Small intestine (tissue), 16 donors: ENCODE measurements at places on chromosomes 7 and 10.

DNA sequence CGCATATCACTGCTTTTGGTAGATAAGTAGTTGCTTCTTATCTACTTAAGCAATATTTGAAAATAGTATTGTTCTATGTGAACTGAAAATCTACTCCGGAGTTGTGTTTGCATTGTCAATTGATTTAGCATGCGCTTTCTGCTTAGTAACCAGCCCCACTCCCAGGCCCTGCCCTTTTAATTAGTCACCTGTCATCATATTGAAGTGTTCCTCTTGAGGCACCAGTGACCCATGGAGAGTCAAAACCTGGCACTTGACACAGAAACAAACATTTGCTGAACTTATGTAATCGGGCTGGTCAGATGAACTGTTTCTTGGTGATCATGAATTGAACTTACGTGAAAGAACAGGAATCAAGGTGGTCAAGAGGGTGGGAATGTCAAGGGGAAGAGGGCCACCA, 27.8 kb upstream of the CDHR3 start:
- no peak for DNase-seq

- DNase-seq, result no peak
Observed at GRCh38 chr7:2023877-2024566, 208.7 kb downstream of the MAD1L1 start.

GRCh38 chr10:17109475-17110207, 20.0 kb downstream of the CUBN start:
- DNase-seq, result no peak

DNA sequence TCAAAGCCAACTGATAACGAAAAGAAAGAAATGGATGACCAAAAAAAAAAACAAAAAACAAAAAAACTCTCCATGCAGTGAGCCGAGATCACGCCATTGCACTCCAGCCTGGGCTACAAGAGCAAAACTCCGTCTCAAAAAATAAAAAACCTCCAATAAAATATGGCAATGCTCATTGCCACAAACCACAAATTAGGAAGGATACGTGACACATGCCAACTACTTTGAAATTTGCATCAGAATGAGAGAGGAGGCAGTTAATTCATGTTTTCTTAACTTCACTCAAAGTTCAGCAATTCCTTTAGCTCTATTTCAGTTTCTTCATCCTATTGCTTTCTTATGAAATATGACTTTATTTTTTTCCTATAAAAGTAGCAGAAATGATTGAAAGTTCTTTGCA, 398.1 kb upstream of the C7orf33 start:
- no peak for DNase-seq

GRCh38 chr7:157291404-157292080, 45.3 kb upstream of the DNAJB6 start:
- DNase-seq, result no peak

DNA sequence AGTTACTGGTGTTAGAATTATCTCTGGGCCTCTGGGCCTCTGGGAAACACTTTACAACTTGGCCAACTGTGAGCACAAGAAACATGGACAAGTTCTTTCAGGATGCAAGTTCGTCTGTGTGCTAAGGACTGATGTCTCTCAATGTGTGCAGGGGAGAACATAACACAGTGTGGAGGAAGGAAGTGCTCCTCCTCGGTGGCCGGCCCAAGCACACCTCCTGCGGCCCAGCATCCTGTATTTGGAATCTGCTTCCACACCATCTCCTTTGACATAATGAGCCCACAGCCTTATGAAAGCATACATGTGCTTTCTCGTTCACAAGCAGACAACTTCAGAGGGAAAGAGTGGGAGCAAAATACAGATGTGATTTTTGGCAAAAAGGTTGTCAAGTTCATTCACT, 59.0 kb downstream of the MTPN start:
- DNase-seq, result no peak

DNA sequence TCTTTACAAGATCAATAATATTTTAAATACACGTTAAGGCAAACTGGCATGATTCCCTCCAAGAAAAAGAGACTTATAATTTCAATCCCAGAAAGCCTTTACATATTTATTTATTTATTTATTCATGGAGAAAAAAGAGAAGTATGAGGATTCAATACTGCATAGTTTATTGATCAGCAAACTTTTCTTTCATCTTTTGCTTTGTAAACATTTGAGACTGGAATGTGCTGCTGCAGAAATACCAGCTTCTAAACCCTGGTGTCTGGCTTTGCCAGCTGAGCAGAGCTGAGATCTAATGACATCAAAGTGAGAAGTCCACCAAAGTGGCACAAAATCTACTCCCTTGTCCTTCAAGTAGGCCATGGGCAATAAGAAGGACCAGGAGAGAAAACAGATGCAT, 93.7 kb upstream of the STK17A start:
- DNase-seq, result no peak

DNA sequence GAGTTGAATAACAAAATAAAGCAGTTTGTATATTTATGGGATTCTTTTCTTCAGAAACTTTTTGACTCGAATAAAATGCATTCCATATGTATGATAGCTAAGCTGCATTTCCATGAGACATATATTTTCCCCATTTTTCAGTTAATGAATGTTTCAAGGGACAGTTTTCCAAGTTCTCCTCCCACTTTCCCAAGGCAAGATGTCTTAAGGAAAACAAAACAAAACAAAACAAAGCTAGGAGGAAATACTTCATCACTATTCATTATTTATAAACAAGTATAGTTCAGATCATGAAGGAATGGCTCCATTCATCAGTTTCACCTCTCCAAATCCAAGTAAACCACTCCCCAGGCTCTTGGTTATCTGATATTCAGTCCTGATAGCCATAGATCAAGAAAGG, 261.0 kb downstream of the WDR11 start:
- no peak for DNase-seq

DNA sequence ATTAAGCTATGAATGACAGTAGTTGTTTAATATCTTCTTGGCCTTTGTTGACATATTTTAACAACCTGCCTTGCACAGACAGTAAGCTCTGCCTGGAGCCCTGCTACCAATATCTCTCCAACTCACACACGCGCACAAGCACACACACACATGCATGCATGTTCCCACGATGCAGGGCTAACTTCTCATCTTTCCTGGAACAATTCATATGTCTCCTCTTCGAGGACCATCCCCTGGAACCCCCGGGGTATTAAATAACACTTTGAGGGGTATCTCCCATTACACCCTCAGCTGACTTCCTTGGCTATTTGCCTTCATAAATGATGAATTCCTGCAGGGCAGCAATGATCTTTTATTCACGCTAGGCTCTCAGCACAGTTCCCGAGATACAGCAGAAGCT, 258.0 kb downstream of the TRIL start:
- no peak for DNase-seq

DNA sequence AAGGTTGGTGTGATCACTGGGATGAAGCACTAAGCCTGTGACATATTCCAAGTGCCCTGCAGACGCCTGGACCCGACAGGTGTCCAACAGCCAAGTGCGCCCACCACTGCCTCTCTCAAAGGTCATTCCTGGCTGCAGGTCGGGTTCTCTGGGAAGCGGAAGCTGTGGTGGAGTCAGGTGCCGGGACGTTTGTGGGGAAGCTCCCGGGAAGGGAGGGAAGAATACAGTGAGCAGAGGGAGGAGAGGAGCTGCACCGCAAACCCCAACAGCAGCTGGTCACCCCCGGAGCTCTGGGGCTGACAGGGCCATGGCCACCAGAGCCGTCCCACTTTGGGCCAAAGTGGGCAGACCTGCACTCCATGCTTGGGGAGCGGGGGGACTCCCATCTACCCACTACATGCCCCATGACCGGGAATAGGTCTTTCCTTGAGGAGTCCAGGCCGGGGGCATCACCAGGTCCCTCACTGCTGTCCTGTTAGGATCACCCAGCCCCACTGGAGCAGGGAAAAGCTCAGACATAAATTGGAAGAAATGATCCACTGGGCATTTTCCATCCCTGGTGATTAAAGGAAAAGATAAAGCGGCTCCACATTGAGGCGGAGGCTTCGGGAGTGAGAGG, 84.5 kb upstream of the PPP2R2D start:
- no peak for DNase-seq

- no peak for DNase-seq
Observed at GRCh38 chr7:149621776-149622175, 124.2 kb upstream of the ZNF746 start.

DNA sequence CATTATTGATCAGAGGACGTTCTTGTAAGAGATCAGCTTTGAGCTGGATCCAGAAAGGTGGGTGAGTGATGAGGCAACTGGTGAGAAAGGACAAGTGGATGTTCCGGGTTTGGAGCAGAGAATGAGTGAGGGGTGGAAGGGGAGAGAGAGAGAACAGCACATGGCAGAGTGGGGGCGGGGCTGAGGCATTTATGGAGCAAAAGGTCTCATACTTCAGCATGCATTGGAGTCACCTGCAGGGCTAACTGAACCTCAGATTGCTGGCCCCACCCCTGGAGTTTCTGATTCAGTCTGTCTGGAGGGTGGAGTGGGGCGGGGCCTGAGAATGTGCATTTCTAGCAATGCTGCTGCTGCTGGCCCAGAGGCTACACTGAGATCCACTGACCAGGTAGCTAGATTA, 71.2 kb downstream of the GOLGA7B start:
- no peak for DNase-seq

GRCh38 chr10:89389254-89389653, 3.2 kb upstream of the IFIT1 start:
- no peak for DNase-seq

- peak; percentile 46 for DNase-seq
Observed at GRCh38 chr7:144725070-144725469, 110.8 kb downstream of the TPK1 start.

DNA sequence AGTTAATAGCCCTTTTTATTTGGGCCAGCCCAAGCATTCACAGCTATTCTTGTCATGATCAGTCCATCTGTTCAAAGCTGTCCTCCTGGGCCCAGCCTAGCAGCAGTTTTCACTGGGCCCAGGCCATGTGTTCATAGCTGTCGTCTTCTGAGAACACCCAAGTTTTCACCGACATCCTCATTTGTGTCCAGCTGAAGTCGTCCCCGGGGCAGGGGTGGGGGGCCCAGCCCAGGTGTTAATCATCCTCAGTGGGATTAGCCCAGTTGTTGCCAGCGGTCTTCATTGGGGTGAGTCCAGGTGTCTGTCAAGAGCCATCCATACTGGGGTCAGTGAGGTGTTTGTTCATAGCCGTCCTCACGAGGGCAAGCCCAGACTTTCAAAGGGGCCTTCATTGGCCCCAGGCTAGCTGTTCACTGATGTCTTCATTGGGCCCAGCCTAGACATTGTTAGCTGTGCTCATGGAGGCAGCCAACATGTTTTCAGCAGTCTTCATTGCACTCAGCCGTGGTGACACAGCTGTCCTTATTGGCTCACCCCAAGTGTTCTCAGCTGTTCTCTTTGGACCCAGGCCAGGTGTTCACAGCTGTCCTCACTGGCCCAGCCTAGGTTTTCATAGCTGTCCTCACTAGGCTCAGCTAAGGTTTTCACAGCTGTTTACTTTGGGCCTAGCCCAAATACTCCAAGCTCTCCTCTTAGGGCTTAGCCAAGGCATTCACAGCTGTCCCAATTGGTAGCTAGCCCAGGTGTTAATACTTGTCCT, 10.0 kb downstream of the FRG2B start:
- DNase-seq, result no peak

GRCh38 chr7:71220210-71220695, 88.3 kb downstream of the GALNT17 start:
- DNase-seq, result no peak

GRCh38 chr10:98128802-98129201, 5.7 kb upstream of the R3HCC1L start:
- no peak for DNase-seq

DNA sequence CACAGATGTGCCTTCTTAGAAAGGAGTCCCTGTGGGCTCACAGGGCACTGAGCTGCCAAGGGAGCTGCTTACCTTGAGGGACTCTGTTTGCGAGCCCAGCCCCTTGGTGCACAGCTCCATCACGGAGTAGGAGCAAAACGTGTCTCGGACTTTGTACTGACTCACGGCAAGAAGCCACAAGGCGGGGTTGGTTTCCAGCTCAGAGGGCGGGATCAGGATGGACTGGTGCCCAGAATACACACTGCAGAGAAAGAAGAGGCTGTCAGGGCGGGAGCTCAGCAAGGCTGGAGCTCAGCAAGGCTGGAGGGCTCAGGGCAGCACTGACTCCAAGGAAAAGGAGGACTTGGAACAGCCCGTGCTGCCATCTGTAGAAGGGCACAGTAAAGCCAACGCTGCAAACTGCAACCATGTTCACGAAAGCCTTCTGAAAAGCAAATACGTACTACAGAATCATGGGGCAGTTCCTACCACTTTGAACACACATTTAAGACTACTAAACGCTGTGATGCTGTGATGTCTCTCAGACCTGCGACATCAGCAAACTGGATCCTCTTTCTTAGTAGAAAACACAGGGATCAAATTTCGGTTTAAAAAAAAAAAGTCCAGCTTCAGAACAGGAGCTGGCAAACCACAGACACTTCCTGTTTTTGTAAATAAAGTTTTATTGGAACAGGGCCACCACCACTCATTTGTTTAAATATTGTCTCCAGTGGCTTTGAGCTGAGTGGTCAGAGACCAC, 194.3 kb downstream of the ZMYND11 start:
- DNase-seq, result peak; percentile 96

GRCh38 chr7:72101444-72101843, 310.7 kb downstream of the CALN1 start:
- DNase-seq, result no peak

DNA sequence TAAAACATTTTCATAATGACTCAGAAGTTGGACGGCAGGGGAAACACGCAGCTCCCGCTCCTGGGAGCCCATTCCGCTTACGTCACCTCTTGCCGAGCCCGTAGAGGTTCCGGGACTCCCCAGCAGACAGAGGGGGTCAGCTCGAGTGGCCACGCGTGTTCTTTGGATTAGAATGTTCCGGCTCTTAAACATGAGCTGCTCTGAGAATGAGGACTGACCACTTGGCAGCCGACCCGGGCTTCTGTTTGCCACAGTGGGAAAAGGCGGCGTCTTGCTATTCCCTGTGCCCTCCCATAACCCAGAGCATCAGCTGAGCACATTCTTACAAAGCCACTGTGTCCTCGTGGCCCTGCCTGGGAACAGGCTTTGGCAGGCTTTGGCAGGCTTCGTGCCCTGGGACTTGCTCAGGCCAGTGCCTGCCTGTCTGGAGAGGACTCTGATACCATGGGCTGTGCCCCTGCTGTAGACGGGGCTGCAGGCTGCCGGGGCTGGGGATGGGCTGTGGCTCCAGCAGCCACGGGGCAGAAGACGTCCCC, 40.1 kb downstream of the PFKP start:
- DNase-seq, result no peak

GRCh38 chr10:118746246-118746645, 8.5 kb downstream of the CACUL1 start:
- DNase-seq, result no peak

- DNase-seq, result no peak
Observed at GRCh38 chr7:34163956-34164355, 258.6 kb downstream of the BMPER start.

GRCh38 chr7:120741371-120742042, 116.4 kb downstream of the TSPAN12 start:
- no peak for DNase-seq

DNA sequence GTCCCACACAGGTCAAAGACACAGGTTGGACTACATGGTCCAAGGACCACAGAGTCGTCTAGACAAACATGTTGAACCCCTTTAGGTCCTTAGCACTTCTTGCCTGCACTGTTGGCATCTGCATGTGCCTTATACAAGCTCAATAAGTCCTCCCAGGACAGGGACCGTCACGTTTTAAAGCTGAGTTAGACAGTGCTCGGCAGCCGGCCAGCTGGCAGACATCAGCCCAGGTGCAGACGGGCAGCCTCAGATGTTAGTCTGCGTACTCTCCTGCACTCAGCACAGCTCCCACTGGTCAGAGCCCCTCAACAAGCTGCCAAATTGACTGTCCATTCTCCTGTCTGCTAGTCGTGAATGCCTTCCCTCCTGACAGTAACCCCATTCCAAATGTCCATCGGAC, 34.9 kb downstream of the PARP12 start:
- no peak for DNase-seq
